Right atrium auricular region (tissue), 2 donors: ENCODE measurements at places on chromosomes 2 and 18. TPM values are rescaled to one million over a fixed set of nuclear protein-coding genes. Genes with fewer than 3 reads are reported as not detected.
A peak's percentile ranks its signal among the peaks of the same experiment; 100 is the strongest.

SH3RF3 gene
- 8.8 TPM for total RNA-seq

PSMA8 gene
- total RNA-seq = not detected

MLPH gene
- 27.1 TPM for total RNA-seq

- no peak overlapping the region for H3K4me3 ChIP-seq
- no peaks in the 10 kb centered on the region for H3K36me3 ChIP-seq
- no peaks in the 10 kb centered on the region for H3K27me3 ChIP-seq
- H3K27ac ChIP-seq = no peak overlapping the region
Measured at GRCh38 chr2:113225263-113226259, 51.8 kb downstream of the PSD4 start.

DNA sequence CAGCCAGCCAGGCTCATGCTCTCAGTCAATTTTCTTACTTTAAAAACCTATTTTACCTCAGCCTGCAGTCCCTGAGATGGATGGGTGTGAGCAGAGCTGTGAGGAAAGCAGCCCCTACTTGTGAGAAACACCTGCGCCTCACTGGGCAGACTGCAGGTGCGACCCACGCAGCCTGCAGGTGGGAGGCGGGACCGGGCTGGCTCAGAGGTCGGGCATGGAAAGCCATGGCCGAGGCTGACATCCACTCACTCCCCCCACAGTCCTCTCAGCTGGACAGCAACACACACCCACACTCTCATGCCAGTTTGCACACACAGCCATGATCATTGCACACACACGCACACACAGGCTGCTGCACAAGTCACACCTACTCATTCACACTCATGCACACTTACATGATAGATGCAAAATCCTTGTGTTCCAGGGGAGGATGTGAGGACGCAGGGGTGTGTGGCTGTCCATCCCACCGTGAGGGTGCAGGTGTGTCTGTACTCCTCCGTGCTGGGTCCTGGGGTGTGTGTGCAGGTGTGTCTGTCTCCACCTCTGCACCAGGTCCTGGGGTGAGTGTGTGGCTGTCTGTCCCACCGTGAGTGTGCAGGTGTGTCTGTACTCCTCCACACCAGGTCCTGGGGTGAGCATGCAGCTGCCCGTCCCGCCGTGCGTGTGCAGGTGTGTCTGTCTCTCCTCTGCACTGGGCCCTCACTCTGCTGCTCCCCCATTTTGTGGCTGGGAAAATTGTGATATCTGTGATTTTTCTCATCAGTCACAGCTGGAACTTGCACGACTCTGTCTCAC lies 166.5 kb downstream of the RTP5 start:
- no peak overlapping the region for H3K4me3 ChIP-seq
- H3K4me1 ChIP-seq = no peaks in the 10 kb centered on the region
- no peaks in the 10 kb centered on the region for H3K27me3 ChIP-seq
- H3K36me3 ChIP-seq = no peaks in the 10 kb centered on the region
- H3K27ac ChIP-seq = no peak overlapping the region
- no peak for DNase-seq

DNA sequence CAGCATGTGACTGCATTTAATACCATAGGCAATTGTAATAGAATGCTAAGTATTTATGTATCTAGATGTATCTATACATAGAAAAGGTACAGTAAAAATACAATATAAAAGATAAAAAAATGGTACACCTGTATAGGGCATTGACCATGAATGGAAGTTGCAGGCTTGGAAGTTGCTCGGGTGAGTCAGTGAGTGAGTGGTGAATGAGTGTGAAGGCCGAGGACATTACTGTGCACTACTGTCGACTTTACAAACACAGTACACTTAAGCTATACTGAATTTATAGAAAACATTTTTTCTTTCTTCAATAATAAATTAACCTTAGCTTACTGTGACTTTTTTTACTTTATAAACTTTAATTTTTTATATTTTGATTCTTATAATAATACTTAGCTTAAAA lies 8.9 kb downstream of the DIS3L2 start:
- H3K4me3 ChIP-seq = no peak overlapping the region
- no peaks in the 10 kb centered on the region for H3K36me3 ChIP-seq
- no peak overlapping the region for H3K27ac ChIP-seq
- no peaks in the 10 kb centered on the region for H3K4me1 ChIP-seq
- DNase-seq = no peak

GRCh38 chr2:143436951-143437350 lies 307.7 kb downstream of the ARHGAP15 start:
- DNase-seq = no peak
- no peak overlapping the region for H3K27ac ChIP-seq
- no peaks in the 10 kb centered on the region for H3K4me1 ChIP-seq
- H3K4me3 ChIP-seq = peak overlapping the region; percentile 7
- no peaks in the 10 kb centered on the region for H3K27me3 ChIP-seq

DNA sequence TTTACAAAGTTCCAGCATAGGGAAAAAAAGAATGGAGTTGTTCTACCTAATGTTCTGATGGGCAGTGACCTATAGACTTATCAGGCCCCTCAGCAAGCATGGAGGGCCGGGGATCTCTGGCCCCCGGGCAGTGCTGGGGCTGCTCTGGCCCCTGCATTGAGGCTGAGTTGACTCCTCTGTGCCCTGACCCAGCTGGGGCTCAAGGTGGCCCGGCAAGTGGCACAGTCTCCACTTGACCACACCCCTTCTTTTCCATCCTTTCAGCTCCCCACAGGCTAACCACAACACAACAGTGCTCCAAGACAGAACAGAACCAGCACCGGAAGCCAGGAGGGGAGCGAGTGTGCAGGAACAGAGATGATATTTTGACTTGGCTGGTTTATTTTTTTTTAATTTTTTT lies 19.9 kb downstream of the TOGARAM2 start:
- H3K36me3 ChIP-seq = no peaks in the 10 kb centered on the region
- no peak overlapping the region for H3K27ac ChIP-seq
- no peaks in the 10 kb centered on the region for H3K4me1 ChIP-seq
- H3K4me3 ChIP-seq = no peak overlapping the region

- DNase-seq = no peak
- H3K36me3 ChIP-seq = no peaks in the 10 kb centered on the region
- no peaks in the 10 kb centered on the region for H3K4me1 ChIP-seq
- H3K27ac ChIP-seq = no peak overlapping the region
Measured at GRCh38 chr2:27781496-27781895, 10.0 kb downstream of the MRPL33 start.

GRCh38 chr2:235303499-235304291 lies 190.1 kb upstream of the AGAP1 start:
- H3K27ac ChIP-seq = no peak overlapping the region
- no peaks in the 10 kb centered on the region for H3K36me3 ChIP-seq
- no peak for DNase-seq
- no peaks in the 10 kb centered on the region for H3K27me3 ChIP-seq
- no peaks in the 10 kb centered on the region for H3K4me1 ChIP-seq

DNA sequence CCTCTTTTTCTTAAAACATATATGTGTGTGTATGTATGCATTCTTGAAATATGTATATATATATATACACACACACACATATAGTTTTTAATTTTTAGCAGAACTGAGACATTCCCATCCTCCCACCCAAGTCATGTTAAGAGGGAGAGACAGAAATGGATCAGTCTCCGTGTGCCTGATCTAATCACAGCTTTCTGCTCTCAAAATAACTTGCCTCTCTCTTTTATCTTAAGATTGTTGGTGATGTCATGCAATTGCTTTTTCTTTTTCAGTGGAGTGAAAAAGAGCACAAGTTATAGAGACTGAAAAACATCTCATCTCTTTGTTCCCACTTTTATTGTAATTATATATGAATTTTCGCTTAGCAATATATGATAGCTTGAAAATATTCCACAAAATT lies 279.9 kb upstream of the DOK6 start:
- DNase-seq = no peak
- H3K4me1 ChIP-seq = no peaks in the 10 kb centered on the region
- H3K36me3 ChIP-seq = no peaks in the 10 kb centered on the region
- H3K27me3 ChIP-seq = no peaks in the 10 kb centered on the region
- no peak overlapping the region for H3K27ac ChIP-seq
- H3K4me3 ChIP-seq = no peak overlapping the region

GRCh38 chr18:49519101-49519971 lies 32.3 kb upstream of the C18orf32 start:
- no peaks in the 10 kb centered on the region for H3K36me3 ChIP-seq
- no peaks in the 10 kb centered on the region for H3K27me3 ChIP-seq
- peak; percentile 38 for DNase-seq
- no peak overlapping the region for H3K4me3 ChIP-seq
- no peak overlapping the region for H3K27ac ChIP-seq
- H3K4me1 ChIP-seq = no peaks in the 10 kb centered on the region

DNA sequence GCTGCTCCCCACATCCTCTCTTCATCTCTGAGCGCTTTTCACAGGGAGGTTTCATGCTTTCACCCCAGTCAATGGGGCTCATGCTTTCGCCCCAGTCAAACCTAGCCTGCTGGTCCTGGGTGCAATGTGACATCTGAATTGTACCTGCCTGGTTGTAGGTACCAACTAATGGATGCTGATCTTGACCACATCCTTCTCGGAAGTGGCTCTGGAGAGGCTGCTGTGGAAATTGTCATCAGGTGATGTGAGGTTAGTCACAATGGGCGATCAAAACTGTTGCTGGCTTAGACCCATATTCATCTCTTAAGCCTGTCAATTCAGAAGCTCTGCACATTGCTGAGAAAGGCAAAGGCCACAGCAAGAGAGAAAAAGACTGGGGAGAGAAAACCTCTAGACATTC lies 32.7 kb upstream of the ALKAL2 start:
- no peaks in the 10 kb centered on the region for H3K36me3 ChIP-seq
- H3K27me3 ChIP-seq = no peaks in the 10 kb centered on the region
- no peak for DNase-seq
- H3K4me3 ChIP-seq = no peak overlapping the region
- H3K4me1 ChIP-seq = no peaks in the 10 kb centered on the region

GRCh38 chr2:237637429-237638135 lies 10.2 kb downstream of the LRRFIP1 start:
- no peaks in the 10 kb centered on the region for H3K36me3 ChIP-seq
- H3K27me3 ChIP-seq = no peaks in the 10 kb centered on the region
- no peak overlapping the region for H3K4me3 ChIP-seq
- H3K27ac ChIP-seq = no peak overlapping the region
